ENCODE measurements at places on chromosomes 4 and X. TPM values are rescaled to one million over a fixed set of nuclear protein-coding genes. Genes with fewer than 3 reads are reported as not detected.

DNA sequence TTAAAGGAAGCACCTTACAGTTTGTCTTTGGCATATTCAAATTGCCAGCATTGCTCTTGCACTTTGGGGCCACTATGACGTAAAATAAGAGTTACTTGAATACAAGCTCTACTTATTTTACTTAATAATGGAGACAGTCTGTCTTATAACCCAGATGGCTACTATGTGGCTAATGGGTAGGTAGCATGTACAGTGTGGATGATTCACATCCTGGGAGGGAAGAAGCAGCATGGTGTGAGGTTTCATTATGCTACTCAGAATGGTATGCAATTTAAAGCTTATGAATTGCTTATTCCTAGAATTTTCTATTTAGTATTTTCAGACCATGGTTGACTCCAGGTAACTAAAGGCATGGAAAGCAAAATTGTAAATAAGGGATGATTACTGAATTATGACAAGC, 761.8 kb upstream of the ATOH1 start:
- peak; percentile 47 for DNase-seq

DNA sequence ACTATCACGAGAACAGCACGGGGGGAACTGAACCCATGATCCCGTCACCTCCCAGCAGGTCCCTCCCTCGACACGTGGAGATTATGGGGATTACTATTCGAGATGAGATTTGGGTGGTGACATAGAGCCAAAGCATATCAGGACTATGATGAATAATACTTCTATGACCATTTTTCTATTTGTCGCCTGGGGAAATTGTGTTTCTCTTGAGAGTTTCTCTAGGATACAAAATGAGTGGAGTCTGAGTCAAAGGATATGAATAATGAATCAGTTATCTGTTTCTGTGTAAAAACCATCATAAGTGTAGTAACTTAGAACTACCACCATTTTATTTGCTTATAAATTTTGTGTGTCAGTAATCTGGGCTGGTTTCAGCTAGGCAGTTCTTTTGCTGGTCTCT, 533.0 kb upstream of the ARX start:
- DNase-seq: no peak

DNA sequence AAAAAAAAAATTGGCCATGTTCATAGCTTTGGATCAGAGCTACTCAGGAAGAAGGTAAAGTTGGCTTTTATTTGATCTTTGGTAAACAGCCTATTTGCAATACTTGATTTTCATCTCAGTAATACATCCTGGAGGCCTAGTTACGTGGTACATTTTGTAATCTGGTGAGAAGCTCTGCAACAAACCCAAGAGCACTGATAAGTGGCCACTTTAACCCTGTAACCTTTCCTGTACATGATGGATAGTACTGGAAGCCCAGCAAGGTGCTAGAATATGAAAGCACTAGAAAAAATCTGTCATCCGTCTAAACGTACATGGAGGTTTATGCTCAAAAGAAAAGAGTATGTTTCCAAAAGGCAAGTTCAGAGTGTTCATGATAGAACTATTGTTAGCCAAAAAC, 88.3 kb upstream of the BMP2K start:
- no peak for DNase-seq

GRCh38 chr4:99853999-99854398, 37.4 kb downstream of the DAPP1 start:
- DNase-seq: no peak

DNA sequence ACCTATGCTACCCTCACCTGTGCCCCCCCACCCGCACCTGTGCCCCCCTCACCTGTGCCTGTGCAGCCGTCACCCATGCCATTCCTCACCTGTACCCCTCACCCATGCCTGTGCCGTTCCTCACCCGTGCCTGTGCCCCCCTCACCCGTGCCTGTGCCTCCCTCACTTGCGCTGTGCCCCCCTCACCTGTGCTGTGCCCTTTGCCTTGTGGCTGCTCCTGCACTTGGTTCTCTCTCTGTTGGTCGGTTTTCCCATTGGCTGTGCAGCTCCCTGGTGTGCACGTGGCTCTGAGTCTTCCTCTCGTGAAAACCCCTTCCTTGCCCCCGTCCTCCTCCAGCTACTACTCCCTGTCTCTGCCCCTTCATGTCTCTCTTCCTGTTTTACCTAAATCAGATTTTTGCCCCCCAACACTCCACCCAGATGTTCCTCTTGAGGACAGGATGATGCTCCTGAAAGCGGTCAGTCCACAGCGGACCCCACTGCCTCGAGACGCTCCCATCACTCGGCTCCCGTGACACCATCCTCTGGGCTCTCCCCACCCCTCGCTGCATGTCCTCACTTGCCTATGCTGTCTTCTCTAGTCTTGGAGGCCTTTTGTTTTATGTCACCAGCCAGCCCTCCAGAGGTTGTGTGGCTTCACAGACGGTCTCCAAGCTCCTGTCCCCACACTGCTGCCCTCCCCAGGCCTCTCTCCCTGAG, 6.8 kb downstream of the MAEA start:
- no peak for DNase-seq

GRCh38 chr4:113170805-113171468, 121.5 kb downstream of the ANK2 start:
- DNase-seq: no peak

Gene SRPK3
- total RNA-seq: 1.3 TPM

GRCh38 chr4:65508168-65508567, 162.1 kb downstream of the EPHA5 start:
- peak; percentile 90 for DNase-seq

Gene MAGEA8
- not detected for total RNA-seq

DNA sequence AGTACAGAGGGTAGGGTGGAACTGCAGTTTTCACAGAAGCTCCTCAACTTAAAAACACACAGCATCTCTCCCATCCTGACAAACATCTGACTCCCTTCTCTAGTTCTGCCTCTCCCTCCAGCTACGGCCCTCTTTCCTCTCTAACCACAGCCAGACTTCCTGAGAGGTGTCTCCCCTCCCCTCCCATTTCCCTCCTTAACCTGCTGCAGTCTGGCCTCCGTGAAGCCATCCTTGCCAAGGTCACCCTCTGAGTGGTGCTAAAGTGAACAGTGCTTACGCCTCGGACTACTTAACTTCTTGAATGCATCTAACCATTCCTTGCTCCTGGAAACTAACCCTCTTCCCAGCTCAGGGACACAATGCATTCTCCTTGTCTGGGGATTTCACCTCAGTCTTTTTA, 53.3 kb downstream of the RTL5 start:
- DNase-seq: no peak

DNA sequence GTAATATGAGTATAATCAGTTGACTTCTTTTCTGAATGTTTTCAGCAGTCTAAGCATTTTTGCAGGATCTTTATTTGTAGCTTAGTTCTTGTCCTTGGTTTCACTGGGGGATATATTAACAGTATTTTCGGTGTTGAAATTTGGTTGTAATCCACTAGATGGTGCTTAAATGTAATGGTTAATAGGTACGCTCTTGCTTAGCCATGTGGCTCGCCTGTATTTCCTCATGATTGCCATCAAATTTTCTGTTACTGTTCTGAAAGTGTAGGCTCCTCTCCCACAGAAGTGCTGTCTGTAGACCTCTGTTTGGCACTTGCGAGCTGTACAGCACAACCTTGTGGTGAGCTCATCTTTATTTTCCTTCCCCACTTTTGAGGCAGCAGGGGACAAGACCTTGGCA, 3.9 kb upstream of the FAAH2 start:
- DNase-seq: no peak

Gene SSX3
- total RNA-seq: not detected

DNA sequence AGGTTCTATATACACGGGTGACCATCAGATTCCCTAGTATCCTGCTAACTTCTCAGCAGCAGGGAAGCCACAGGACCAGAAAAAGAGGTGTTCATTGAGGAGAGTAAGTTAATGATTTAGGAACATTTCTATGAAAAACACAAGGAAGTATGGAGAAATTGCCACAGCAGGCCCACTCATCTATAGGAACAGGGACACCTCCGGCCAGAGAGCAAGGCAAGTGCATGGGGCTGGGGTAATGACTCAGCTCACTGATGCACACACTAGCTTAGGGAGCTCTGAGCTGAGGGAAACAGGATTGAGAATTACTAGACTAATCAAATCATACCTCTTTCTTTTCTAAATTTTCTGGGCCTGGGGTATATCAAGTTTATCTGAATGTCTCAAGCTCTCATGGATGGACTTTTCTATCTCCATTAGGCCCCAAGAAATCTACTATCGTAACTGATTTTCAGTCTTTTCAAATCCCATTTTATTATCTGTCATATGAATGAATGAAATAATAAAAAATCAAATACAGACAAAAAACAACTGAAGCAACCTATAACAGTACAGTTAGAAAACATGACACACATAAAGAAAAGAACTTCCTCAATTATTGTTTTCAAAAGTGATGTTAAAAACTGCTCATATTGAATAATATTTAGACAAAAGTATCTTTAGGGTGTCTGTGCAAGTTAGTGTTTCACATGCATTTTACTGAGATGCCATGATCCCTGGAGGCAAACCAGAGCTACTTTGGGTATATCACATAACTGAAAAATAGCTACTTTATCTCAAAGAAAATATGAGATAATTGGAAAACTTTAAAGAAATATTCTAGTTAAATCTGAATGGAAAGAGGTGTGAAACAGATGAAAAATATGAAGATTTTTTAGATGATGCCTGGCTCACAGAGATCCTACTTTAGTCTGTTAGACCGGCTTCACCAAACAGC, 89.8 kb downstream of the FBXO8 start:
- DNase-seq: no peak

DNA sequence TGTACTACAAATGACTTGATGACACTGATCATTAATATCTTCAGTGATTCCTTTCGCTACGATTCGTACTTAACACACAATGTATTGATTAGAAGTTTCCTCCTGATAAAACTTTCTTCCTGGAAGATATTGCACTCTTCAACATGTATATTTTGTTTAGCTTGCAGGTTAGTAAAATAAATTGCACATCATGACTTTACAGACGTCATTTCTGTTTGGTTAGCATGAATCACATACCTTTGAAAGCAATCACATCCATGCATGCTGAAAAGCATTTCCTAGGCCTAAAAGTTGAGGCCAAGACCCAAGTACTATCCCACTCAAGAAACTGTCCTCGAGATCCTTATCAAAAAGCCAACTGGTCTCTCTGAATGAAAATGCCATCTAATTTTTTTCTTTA, 1841.0 kb upstream of the PCDH7 start:
- no peak for DNase-seq

Gene TFE3
- total RNA-seq: 61.5 TPM

- DNase-seq: no peak
Measured at GRCh38 chr4:90184560-90184959, 57.4 kb downstream of the CCSER1 start.

DNA sequence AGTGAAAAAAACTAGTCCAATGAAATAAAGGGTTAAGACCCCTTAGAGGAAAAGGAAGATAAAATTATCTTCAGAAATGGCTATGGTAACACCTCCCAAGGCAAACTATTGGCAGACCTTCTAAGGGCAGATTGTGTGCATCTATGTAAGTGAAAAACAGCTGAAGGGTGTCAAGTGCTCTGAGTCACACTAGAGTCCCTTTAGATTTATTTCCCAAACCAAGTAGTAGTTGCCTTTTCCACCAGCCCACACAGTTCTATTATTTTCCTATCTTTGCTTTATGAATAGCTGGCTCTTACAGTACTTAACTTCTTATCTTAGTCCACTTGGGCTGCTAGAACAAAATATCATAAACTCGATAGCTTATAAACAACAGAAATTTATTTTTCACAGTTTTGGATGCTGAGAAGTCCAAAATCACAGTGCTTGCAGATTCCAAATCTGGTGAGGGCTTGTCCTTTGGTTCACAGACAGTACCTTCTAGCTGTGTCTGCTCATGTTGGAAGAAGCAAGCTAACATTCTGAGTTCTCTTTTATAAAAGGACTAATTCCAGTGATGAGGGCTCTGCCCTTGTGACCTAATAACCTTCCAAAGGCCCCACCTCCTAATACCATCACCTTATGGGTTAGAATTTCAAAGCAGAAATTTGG, 143.6 kb downstream of the GRID2 start:
- no peak for DNase-seq

- peak; percentile 32 for DNase-seq
Measured at GRCh38 chrX:13283512-13283911, 36.3 kb downstream of the ATXN3L start.

DNA sequence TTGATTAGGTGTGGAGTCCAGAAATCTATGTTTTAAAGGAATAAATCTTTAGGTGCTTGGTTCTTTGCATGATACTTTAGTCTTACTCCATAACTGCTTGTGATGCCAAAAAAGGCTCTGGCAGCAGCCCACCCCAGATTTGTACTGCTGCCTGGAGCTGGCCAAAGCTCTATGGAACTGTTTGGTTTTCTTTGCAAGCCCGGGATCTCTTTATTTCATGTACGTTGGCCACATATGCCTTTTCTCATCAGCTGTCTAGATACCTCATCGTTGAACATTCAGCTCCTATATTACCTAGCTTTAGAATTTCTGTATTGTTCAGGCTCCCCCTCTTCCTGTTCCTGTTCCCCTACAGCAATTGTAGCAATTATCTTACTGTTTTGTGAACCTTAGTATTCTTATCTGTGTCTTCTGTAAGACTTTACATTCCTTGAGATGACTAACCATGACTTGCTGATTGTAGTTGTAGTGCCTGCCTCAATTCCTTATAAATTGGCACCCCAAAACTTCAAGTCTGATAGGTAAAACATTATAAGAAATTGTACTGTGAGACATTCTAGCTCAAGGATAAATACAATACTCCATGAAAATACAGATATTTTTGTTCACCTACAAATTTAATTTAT, 199.4 kb upstream of the GPRIN3 start:
- DNase-seq: no peak

Gene SPACA5
- not detected for total RNA-seq

DNA sequence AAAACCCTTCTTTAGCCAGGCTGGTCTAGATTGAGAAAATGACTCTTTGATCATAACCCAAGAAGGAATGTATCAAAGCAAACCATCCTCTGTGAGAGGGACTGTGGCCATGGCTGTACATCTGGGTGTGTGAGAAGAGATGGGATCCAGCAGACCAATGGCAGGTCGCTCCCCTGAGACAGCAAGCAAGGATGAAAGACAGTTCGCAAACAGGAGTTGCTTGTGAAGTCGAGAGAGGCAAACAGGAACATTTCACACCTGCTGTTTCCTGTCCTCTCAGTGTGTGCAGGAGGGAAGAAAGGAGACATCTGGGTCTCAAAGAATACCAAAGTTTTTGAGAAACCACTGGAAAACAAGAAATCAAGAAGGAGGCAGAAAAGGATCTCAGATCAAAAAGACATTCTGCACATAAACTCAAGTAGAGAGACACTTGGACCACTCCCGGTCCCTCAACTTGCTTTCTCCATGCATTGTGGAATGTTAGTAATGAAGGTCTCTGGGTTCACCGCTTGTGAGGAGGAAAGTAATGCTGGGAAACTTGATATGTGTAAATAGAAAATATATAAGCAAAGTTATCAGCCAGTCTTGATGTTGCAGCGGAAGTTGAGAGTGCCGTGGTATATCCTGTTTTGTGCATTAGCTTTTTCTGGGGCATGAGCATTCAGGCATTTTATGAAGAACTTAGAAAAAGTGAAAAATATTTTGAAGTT, 327.5 kb downstream of the BMPR1B start:
- no peak for DNase-seq
